ENCODE measurements at places on chromosomes 5 and 9. TPM values are rescaled to one million over a fixed set of nuclear protein-coding genes. Genes with fewer than 3 reads are reported as not detected.

TEX48 gene
- not detected for total RNA-seq

SH3TC2 gene
- 1.0 TPM for total RNA-seq

PTGER4 gene
- total RNA-seq: 26.6 TPM

ODF2 gene
- 41.8 TPM for total RNA-seq

CTSV gene
- total RNA-seq: 0.89 TPM

SMIM33 gene
- total RNA-seq: not detected

LTC4S gene
- 1.6 TPM for total RNA-seq

IL17B gene
- total RNA-seq: not detected

IGIP gene
- total RNA-seq: 0.45 TPM

RFESD gene
- 2.2 TPM for total RNA-seq

SLC34A3 gene
- total RNA-seq: not detected

C9orf50 gene
- total RNA-seq: 0.50 TPM

DBH gene
- not detected for total RNA-seq

CATSPER3 gene
- 0.30 TPM for total RNA-seq

OBP2B gene
- not detected for total RNA-seq

PROP1 gene
- not detected for total RNA-seq

CCDC152 gene
- 4.0 TPM for total RNA-seq

ADAMTSL2 gene
- total RNA-seq: not detected

SPINK6 gene
- not detected for total RNA-seq

WNK2 gene
- not detected for total RNA-seq

SPATA31D4 gene
- not detected for total RNA-seq

NRG2 gene
- total RNA-seq: 0.15 TPM

CDX1 gene
- not detected for total RNA-seq

CCDC69 gene
- total RNA-seq: 2.1 TPM

OTULINL gene
- 1.0 TPM for total RNA-seq

TMC1 gene
- not detected for total RNA-seq

SPATA31A3 gene
- total RNA-seq: not detected

ITGA2 gene
- 4.8 TPM for total RNA-seq

CYLC2 gene
- not detected for total RNA-seq

KIF20A gene
- 103 TPM for total RNA-seq
